ENCODE measurements at places on chromosomes 7 and 10. TPM values are rescaled to one million over a fixed set of nuclear protein-coding genes. Genes with fewer than 3 reads are reported as not detected.

SLC26A5 gene
- total RNA-seq, result not detected

ACTR3C gene
- 0.53 TPM for total RNA-seq

EIF5AL1 gene
- 0.53 TPM for total RNA-seq

GRCh38 chr7:139495580-139496125 is 12.2 kb upstream of the KLRG2 start:
- DNase-seq, result no peak

DNA sequence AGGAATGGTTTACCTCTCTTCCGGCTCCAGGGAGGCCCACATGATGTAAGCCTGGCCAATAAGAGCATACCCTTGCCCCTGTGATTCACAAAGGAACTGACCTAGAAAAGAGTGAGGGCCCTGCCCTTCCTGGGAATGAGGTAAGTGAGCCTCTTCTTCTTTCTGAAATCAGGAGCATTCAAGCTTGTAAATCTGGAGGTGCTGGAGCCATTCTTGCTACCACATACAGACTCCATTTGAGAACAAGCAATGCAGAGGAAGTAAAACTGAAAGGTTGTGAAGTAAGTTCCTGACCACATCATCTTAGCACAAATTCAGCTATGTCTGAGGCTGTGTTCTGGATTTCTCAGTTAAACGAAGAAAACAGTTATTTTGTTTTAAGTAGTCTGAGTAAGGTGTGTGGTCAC is 132.2 kb downstream of the CD36 start:
- DNase-seq, result no peak
